ENCODE measurements at places on chromosomes 7 and 10. TPM values are rescaled to one million over a fixed set of nuclear protein-coding genes. Genes with fewer than 3 reads are reported as not detected.

Gene GRM8
- not detected for total RNA-seq

Gene MIOS
- total RNA-seq, result 28.8 TPM

Gene PNLIPRP2
- total RNA-seq, result not detected

Gene MNX1
- 21.9 TPM for total RNA-seq

Gene CTNNA3
- total RNA-seq, result not detected

All from HT-29 (cell line).